Gastrocnemius medialis (tissue), 4 donors: ENCODE measurements at places on chromosomes 1 and 21.

DNA sequence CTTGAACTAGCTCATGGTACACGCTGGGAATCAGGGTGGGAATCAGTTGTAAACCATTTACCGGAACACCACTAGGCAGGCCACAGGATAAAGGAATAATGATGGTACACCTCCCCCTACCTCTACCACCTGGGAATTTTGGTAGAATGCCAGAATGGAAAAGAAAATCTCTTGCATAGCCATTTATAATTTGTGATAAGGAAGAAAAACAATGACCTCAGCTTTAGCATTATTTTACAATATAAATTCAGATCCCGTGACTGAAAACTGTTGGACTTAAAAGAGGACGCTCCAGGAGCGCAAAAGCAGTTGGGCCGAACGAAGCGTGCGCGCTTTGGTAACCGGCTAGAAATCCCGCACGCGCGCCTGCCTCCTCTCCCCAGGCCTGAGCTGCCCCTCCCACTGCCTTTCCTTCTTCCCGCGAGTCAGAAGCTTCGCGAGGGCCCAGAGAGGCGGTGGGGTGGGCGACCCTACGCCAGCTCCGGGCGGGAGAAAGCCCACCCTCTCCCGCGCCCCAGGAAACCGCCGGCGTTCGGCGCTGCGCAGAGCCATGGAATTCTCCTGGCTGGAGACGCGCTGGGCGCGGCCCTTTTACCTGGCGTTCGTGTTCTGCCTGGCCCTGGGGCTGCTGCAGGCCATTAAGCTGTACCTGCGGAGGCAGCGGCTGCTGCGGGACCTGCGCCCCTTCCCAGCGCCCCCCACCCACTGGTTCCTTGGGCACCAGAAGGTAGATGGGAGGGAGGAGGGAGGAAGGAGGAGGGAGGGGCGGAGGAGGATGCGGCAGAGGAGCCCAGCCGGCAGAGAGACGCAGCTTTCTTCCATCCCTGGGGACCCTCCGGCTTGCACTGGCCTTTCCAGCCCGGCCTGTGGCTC lies at the start of gene CYP4X1:
Gene CYP4X1, plus strand, starts transcription at position 402 of the 873 bp plus-strand sequence. Its CDS starts 149 bp downstream, at position 551.
- peak; percentile 26 for DNase-seq

- DNase-seq = no peak
Observed at GRCh38 chr1:2352897-2353550, 38.3 kb downstream of the MORN1 start.

DNA sequence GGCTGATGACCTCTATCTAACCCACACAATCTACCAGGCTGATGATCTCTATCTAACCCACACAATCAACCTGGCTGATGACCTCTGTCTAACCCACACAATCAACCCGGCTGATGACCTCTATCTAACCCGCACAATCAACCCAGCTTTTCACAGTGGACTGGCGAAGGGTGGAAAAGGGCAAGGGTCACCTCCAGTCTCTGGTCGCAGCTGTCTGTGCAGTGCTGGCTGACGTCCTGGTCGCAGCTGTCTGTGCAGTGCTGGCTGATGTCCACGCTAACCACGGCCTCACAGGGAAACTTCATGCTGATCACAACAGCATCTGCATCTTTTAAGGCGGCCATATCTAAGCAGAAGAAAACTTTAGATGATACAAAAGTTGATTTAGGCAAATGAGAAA lies 12.2 kb upstream of the CCDC27 start:
- no peak for DNase-seq

- DNase-seq = no peak
Observed at GRCh38 chr1:212247179-212247721, 38.0 kb upstream of the PPP2R5A start.

DNA sequence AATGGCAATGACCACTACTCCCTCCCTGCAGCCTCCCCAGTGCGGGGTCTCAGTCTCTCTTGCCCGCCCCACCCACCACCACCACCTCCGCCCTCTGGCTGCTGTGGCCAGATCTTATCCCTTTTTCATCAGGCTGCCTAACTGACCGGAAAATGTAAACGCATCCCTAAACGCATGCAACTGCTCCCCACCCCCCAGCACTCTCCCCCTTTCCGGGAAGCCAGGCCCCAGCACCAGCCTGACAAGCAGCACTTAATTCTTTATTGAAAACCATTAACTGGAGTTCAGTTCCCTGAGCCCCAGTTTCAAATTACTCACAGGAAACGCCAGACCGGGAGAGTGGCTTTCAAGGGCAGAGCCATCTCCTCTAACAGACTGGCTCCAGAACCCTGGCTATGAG lies 147.7 kb downstream of the DMRTA2 start:
- DNase-seq = no peak

- DNase-seq = no peak
Observed at GRCh38 chr1:40372658-40373322, 737 bp upstream of the SMAP2 start.

DNA sequence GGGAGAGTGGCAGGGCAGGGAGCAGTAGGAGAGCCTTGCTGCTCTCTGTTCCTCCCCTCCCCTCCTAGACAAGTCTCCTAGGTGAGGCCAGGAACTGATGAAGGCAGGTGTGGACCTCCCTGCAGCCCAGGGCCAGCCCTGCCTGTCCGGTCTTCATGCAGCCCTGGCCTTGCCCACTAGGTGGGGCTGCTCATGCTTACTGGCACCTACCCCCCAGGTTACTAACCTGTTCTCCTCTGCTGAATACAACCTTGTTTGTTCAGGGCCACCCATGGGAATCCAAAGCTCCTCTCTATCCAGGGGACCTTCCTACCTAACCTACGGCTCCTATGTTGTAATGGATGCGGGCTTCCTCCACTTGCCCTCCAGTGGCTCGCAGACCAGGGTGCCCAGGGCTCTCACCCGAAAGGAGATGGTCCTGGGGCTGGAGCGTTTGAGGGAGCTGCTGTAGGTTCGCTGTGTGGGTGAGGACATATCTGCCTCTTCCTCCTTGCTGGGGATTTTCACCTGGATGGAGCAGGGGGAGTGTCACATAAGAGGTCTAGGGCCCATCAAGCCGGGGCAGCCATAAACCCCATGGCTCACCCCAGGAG lies 7.9 kb upstream of the TNNT2 start:
- peak; percentile 69 for DNase-seq

DNA sequence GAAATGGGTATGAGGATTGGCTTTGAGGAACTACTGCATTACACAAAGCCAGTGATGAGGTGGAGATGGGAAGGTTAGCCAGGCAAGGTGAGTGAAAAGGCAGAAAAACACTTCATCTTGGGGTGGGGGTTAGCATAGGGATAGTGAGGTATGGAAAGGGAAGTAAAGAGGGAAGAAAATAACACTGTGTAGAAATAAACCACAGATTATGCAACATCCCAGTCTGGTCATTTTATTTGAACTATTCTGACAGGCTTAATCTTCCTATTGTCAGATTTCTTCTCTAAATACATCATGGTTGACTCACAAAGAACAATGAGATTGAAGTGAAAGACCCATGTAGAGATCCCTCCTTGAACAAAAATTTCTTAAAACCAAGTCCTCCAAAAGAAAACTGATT lies 640.2 kb downstream of the PTPRC start:
- DNase-seq = no peak

DNA sequence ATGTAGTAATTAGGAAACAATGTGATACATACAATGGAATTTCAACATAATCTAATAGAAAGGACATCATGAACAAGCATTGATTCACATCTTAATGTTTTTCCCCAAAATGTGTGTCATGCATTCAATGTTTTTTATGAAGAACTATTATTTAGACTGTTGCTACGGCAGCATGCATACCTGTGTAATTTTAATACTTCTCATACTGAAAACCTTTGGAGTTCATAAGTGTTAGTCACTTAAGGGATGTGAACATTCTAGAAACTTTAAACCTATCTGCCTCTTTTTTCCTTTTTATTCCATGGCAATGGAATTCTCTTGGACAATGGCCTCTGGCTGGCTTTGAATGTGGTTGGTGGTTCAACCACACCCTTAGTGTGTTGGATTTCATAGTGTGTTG lies 48.6 kb downstream of the TMPRSS15 start:
- DNase-seq = no peak

- no peak for DNase-seq
Observed at GRCh38 chr1:77824694-77825093, 45.2 kb downstream of the MIGA1 start.

DNA sequence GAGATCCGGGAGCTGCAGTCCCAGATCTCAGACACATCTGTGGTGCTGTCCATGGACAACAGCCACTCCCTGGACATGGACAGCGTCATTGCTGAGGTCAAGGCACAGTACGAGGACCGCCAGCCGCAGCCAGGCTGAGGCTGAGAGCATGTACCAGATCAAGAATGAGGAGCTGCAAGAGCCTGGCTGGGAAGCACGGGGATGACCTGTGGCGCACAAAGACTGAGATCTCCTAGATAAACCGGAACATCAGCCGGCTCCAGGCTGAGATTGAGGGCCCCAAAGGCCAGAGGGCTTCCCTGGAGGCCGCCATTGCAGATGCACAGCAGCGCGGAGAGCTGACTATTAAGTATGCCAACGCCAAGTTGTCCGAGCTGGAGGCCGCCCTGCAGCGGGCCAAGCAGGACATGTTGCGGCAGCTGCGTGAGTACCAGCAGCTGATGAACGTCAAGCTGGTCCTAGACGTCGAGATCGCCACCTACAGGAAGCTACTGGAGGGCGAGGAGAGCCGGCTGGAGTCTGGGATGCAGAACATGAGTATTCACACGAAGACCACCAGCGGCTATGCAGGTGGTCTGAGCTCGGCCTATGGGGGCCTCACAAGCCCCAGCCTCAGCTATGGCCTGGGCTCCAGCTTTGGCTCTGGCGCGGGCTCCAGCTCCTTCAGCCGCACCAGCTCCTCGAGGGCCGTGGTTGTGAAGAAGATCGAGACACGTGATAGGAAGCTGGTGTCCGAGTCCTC lies 25.5 kb downstream of the ETV3L start:
- DNase-seq = peak; percentile 69

DNA sequence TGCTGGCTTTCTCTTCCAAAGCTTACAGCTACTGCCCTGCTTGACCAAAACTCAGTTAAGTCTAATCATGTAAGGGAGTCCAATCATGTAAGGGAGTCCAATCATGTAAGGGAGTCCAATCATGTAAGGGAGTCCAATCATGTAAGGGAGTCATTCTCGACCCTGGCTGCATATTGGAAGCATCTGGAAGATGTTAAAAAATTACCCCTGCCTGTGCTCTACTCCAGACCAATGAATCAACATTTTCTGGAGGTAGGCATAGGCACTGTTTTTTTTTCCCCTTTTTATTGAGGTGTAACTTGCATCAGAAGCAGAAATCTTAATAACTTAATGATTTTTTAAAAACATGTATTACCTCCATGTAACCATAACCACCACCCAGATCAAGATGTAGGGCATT lies 9.4 kb downstream of the PIGP start:
- DNase-seq = no peak

- DNase-seq = no peak
Observed at GRCh38 chr21:37088186-37088735, 15.2 kb downstream of the TTC3 start.

- DNase-seq = peak; percentile 50
Observed at GRCh38 chr1:58814251-58815068, 30.6 kb upstream of the JUN start.

DNA sequence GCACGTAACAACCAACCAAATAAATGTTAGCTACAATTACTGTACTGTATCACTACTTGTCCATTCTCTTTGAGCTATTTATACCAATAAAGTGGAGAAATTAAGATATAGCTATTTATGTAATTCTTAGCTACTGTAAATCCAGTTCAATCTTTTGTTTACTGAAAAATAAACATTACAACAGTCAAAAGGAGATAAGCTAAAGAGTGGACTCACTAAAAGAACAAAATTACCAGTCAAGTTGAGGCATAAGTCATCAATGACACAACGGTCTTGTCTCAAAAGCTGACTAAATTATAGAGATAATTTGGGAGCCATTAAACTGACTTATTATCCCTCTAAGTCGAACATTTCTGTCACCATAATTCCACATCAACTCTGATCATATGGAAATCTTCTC lies 22.5 kb downstream of the TGFBR3 start:
- no peak for DNase-seq

DNA sequence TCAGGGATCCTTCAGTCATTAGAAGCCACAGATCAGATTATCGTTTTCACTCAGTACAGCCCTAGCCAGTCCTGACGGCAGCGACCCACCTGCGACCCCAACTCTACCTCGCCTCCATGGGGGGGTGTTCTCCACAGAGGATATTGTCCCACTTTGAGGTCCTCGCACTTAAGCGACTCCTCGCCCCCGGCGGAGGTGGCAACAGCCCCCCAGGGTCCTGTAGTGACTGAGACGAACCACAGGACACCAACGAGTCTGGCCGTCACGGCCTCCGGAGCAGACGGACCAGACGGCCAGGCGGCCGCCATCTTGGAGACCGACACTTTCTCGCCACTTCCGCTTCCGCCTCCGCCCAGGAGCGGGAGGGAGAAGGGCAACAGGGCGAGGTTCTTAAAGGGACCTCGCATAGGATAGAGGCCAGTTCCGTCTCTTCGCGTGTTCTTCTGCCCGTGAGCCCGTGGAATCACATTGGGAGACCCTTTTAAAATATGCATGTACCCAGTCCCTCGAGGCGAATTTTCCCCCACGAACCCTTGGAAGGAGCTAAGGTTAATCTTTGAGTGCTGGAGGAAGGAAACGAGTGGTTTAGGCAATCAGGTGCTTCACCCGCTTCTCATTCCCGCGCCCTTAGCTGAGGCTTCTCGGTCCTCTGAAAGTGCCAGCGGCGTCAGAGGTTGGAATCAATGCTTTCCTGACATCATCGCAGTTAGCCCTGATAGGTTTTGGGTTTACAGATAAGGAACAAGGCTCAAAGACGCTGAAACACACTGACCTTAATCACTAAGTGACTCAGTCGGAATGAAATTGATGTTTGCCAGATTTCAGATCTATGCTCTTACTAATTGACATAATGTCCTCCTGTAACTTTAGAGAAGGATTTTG lies at the start of gene TM2D1:
Gene TM2D1, minus strand, starts transcription at position 329 of the 882 bp plus-strand sequence. Its CDS starts 21 bp downstream, at position 308.
- DNase-seq = peak; percentile 85

DNA sequence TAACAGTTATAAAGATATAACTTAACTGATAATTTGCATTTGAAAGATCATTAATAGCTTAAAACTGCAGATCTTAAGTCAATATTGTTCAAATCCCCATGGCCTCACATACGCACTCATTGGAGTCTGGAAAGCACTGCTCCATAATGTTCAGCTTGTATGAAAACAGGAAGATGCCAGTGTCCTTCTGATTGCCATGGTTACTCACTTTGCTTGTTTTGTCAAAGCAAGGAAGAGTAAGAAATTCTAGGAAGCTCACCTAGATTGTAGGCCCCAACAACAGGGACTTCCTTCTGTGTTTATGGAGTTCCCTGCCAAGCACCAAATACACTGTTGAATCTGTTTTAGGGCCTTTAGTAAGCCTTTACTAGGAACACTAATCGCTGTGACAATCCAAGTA lies 10.9 kb downstream of the GAS5 start:
- DNase-seq = no peak

DNA sequence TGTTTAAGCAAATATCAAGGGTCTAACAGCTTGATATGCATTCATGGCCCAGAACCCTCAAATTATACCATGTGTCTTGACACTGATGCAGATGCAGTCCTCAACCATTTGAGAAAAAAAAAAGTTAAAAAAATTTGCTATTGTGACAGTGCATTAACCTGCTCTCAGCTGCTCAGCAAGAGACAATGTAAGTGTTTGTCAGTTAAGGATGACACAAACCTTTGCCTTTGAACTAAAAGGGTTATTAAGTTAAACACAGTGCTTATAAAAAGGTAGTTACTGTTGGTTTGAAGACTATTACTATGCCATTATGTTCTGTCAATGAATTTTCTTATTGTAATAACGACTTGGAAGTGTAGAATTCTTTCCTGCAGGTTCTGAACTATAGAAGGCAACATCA lies 655.6 kb upstream of the NEGR1 start:
- DNase-seq = no peak

GRCh38 chr1:195376190-195376589 lies 1232.0 kb downstream of the KCNT2 start:
- DNase-seq = no peak

- no peak for DNase-seq
Observed at GRCh38 chr1:43511394-43511793, 19.3 kb upstream of the PTPRF start.
